ENCODE measurements at places on chromosomes 16 and 17.

GRCh38 chr16:50472472-50472871 lies 75.7 kb upstream of the NKD1 start:
- DNase-seq = no peak

GRCh38 chr16:55116165-55116920 lies 185.7 kb downstream of the IRX5 start:
- DNase-seq = no peak

GRCh38 chr16:47254756-47255155 lies 111.0 kb upstream of the NETO2 start:
- DNase-seq = no peak

- DNase-seq = no peak
Measured at GRCh38 chr16:84271866-84272265, 22.8 kb upstream of the WFDC1 start.

DNA sequence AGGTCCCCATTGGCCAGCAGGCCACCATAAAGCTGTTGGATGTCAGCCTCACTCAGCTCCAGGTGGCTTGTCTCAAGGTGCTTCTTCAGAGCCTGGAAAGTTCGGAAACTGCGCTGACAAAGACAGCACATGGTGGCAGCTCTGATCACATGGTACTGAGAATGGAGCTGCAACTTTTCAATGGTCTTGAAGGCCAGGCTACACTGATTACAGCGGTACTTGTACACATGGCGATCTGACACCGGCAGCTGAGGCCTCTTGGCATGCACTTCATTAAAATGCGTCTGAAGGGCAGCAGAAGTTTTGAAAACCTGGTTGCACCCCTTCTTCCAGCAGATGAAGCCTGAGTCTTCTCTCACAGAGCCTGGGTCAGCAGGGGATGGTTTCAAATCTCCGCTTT lies 249.7 kb downstream of the ZFHX3 start:
- DNase-seq = no peak

GRCh38 chr16:49833085-49833484 lies 22.8 kb downstream of the ZNF423 start:
- no peak for DNase-seq

DNA sequence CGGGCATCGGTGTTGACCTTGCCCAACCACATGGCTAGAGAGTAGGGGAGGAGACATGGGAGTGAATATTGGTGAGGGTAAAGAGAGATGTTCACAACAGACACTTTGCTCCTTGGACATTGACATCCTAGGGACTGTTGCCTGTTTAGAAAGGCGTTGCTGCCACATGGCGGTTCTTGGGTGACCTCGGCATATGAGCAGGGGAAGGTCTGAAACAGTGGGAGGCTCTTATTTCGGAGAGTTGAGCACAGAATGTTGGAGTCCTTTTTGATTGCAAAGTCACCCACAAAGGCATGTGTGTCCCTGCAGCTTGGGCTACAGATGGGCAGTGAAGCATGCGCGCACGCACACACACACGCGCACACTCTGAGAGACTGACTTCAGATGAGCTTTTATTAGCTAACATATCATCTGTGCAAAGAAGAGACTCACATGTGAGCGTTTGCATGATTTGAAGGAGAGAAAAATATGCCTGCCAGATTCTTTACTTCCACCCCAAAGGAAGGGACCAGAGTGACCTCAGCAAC lies 104.4 kb downstream of the SHISA9 start:
- no peak for DNase-seq

- no peak for DNase-seq
Measured at GRCh38 chr16:89010210-89010925, 33.4 kb upstream of the CBFA2T3 start.

- no peak for DNase-seq
Measured at GRCh38 chr17:58920773-58921172, 165.1 kb downstream of the PPM1E start.

- DNase-seq = no peak
Measured at GRCh38 chr17:32318071-32318470, 23.9 kb downstream of the C17orf75 start.

DNA sequence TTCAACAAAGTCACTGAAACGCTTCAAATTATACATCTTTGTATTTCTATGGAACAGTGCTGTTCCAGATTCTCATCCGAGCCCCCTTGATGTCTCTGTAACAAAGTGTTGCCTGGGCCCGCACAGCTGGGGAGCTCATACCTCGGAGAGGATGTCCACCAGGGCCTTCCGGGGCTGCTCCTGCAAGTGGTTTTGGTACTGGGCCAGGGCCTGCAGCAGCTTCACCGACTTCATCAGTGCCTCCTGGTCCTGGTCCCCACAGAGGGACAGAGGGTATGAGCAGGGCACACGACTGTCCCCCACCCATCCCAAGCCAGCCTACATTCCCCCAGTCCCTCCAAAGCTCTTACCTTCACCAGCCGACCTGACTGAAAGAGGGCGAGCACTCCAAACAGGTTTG lies 1.5 kb downstream of the MYBBP1A start:
- DNase-seq = no peak

GRCh38 chr16:12600116-12600515 lies 203.6 kb downstream of the CPPED1 start:
- DNase-seq = no peak

- DNase-seq = peak; percentile 78
Measured at GRCh38 chr17:45640141-45640850, 143.8 kb upstream of the CRHR1 start.

DNA sequence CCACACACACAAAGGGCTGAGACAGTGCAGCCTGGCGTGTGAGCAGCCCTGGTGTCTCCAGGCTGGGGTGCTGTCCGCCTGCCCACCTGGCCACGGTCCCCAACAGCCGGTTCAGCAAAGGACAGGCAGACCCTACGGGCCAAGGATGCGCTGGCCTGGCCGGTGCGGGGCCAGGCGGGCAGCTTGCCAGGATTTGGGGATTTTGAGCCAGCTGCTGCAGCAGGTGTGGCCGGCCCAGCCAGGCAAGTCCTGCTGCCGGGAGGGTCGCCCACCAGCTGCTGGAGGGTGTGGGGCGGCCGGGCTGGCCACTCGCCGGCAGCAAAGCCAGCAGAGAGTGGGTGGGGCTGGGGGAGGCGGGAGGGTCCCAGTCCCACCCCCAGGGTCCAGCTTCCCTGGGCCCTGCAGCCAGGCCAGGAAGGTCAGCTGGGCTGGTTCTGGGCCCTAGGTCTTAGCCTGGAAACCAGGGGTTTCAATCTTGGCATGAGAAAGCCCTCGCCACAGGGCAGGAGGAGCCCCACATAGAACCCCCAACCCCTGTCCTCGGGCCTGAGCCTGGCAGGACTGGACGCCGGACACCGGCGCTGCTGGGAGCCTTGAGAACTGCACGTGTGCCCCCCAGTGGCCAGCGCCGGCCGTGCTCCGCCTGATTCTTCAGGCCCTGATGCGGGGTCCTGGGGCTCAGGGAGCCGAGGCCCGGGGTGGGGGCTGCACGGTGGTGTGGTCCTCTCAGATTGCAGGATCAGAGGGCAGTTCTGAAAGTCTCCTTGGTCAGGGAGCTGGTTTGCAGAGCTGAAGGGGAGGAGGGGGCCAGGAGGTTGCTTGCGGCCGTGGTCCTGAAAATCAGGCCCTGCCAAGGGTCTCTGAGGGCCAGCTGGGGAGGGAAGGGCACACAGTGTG lies 17.6 kb upstream of the SSTR5 start:
- peak; percentile 69 for DNase-seq
